Naive thymus-derived CD4-positive, alpha-beta T cell (primary cell): ENCODE measurements at places on chromosomes 7 and 10. TPM values are rescaled to one million over a fixed set of nuclear protein-coding genes. Genes with fewer than 3 reads are reported as not detected.

- no peak for DNase-seq
Measured at GRCh38 chr10:93762979-93763391, 5.2 kb downstream of the LGI1 start.

- DNase-seq = no peak
Measured at GRCh38 chr7:94476251-94476840, 33.3 kb upstream of the CASD1 start.

LEP gene
- polyA plus RNA-seq = not detected

GRCh38 chr7:25901658-25902057 is 250.3 kb upstream of the NFE2L3 start:
- no peak for DNase-seq

EMX2 gene
- not detected for polyA plus RNA-seq

- DNase-seq = peak; percentile 21
Measured at GRCh38 chr7:155007947-155008346, 5.0 kb upstream of the PAXIP1 start.

- no peak for DNase-seq
Measured at GRCh38 chr7:73555411-73555982, 2.0 kb downstream of the BCL7B start.

GPR15LG gene
- polyA plus RNA-seq = not detected

- DNase-seq = no peak
Measured at GRCh38 chr10:88254091-88254490, 329.0 kb downstream of the RNLS start.

DNA sequence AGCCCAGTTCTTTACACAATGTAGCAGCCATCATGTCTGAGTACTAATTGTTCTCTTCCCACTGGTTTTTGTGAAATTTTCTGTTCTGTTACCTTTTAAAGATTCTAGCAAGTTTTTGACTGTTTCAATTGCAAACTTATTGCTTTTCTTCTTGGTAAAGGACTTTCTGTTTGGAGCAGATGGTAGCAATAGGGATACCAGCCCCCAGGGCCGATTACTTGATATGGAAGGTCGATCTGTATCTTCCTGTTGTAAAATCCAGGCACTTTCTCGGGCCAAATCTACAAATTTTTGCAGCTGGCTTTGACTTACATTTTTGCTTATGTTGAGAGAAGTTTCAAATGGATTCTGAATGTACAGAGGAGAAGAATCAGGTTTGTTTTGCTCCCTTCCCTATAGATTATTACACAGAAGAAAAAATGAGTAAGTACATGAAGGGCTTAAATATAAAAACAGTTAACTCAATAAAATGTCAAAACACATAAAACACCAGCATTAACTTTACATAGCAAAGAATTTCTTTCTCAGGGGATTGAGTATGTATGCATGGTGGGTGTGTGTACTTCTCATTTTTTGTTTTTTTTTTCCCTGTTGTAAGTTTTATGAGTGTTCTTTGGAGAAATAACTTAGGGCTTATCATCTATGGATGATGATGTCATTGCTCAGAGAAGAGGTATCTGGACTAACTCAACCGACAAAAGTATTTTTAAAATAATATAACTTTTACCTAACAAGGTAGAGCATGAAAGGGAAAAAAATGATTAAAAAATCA is 35.3 kb downstream of the MTPAP start:
- no peak for DNase-seq

DNA sequence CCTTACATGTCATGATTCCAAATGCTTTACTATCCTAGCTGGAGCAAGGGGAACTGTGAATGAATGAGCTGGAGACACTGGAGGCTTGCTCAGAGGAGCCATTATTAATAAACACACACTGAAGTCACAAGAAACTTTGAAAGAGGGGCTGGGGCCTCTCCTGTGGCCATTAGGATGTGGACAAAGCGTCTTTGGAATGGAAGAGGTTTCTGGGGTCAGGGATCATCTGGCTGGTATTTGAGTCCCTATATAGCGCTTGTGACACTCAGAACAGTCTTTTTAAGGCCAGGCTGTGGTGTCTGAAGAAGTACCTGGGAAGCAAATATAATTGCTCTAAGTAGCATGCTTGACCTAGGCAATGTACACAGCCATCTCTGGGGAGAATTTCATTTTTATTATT is 193.0 kb downstream of the JCAD start:
- no peak for DNase-seq

AKR1C3 gene
- polyA plus RNA-seq = 13.9 TPM

- DNase-seq = no peak
Measured at GRCh38 chr7:71349682-71350481, 217.9 kb downstream of the GALNT17 start.

DNA sequence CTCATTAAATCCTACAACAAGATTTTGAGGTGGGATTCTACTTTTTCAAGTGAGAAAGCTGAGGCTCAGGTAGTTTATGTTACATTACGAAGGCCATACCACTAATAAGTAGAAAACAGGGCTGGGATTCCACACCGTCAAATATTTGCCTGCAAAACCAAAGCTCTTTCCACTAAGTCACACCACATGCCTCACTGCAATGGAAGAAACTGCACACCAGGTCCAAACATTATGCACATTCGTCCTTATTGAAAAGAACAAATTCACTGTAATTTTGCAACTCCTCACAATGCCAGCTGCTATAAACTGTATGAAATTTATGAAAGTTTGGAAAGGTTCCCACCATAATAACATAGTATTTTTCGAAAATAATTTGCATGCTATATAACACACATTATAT is 66.5 kb downstream of the DGKB start:
- DNase-seq = no peak

DNA sequence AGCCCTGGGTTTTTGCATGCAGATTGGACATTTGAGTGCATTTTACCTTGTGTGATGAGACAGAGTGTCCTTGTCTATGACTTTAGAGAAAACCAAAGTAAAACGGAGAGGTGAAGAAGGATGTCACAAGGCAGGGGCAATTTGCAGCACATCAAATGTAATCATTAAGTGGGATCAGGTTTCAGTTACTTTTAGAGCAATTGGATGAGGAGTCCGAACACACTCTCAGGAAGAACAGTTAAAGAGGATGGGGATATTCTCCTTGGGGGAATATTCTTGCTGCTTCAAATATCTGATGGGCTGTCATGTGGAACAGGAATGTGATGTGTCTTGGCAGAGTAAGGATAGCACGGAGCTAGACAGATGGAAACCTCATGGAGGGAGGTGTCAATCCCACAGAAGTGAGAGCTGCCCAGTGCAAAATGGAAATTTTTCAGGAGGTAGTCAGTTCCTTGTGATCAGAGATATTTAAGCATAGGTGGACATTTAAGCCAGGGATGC is 757 bp downstream of the RAB19 start:
- DNase-seq = no peak

DNA sequence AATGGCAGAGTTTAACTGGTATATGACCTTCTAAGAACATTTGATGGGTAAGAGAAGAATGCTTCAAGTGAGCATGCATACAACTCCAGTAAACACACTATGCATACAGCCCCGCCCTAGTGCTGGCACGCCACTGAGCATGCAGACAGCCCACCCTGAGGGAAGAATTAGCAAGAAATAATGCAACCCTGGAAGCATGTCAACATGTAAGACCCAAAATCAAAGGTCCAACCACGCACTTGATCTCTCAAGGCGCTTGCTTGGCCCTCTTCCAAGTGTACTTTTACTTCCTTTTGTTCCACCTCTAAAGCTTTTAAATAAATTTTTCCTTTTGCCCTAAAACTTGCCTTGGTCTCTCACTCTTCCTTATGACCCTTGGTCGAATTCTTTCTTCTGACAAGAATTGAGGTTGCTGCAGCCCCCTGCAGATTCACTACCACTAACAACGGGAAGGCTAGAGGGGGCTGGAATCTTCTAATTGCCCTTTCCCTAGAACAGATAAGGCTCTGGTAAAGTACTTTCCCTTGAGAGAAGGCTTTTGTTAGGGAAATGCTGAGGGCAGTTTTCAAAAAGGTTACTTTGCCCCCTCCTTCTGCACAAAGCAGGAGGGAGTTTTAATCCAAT is 3.4 kb downstream of the FAM24B start:
- DNase-seq = no peak

DNA sequence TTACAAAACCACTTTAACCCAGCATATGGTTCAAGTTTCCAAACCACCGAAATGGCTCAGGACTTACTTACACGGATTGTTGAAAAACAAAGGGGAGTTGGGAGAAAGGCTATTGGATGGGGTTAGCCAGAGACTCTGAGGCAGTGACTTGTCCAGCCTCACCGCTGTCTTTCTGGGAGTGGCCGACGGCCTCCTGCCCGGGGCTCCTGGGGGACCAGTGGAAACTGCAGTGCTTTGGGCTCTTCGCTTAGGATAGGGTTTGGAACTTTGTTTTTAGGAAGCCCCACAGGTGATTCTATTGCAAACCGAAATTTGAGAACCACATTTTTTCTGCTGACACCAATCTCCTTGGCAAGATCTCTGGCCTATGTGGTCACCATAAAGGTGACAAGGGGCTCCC is 38.1 kb upstream of the R3HCC1L start:
- no peak for DNase-seq

- no peak for DNase-seq
Measured at GRCh38 chr10:9198611-9199010, 1144.1 kb downstream of the GATA3 start.

PNLIP gene
- not detected for polyA plus RNA-seq

GRCh38 chr10:10777279-10777678 is 240.4 kb upstream of the CELF2 start:
- DNase-seq = no peak

GRCh38 chr7:51521694-51522312 is 205.2 kb upstream of the COBL start:
- no peak for DNase-seq

DNA sequence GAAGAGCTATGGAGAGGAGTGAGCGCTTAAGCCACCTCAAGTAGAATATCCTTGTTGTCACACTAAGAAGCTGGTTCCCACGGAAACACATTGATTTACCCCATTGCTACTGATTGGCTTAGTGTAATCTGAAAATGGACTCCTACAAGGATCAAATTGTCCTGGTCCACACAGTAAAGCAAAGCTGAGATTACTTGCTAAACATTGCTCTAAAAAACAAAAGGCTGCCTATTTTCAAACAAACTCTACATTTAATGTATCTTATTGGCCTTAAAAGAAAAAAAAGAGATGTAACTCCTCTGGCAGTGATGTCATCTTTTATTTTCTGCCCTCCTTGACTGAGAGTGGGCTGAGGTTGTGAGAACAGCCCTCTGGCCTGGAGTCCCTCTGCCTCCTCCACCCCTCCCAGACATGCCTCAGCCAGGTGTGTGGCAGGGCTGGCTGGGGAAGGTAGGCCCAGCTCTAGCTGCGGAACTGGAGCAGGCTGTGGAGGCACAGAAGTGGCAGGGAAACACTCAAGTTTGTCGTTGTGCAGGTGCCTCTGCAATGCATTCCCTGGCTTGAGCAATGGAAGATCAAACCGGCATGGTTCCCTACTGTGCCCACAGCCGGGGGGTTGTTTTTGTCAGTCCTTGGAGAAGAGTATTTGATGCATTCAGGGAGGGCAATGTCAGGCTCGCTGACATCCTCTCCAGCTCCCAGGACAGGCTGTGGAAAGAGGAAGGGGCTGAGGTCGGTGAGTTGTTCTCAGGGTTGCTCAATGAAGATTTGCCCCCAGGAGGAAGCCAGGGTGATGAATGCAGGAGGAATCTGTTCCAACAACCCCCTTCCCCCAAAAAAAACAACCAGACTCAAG is 9.1 kb downstream of the KLF6 start:
- DNase-seq = no peak
